Inflammatory macrophage (primary cell): ENCODE measurements at places on chromosomes 1 and 21.

GRCh38 chr1:47161298-47162040 lies 24.2 kb downstream of the CYP4A22 start:
- no peak for DNase-seq

GRCh38 chr1:27624467-27625178 lies 10.4 kb downstream of the FGR start:
- DNase-seq, result no peak

- DNase-seq, result peak; percentile 24
These were observed at the start of the genes FBXO2 and FBXO44 for GRCh38 chr1:11654137-11654938. TSS of gene FBXO2 (minus strand) at chr1:11654429. CDS start at chr1:11654340, 89 bp downstream. TSS of gene FBXO44 (plus strand) at chr1:11654877. CDS start at chr1:11655836, 959 bp downstream.

DNA sequence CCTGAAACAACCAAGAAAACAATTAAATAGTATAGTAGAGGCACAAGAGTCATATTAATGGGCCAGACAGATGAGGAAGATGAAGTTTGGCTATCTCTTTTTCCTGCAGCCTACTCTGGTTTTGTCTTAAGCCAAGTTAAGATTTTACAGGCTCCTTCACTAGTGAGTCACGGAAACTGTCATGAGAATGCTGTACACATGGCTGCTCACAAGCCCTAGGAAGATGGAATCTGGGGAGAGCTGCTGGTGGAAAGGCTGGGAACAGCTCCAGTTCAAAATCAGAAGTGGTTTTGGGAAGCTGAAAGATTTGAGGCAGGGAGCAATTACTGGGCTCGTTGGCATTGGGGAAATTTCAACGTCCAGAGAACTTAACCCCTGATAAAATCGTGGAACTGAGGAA lies 46.4 kb upstream of the S1PR1 start:
- no peak for DNase-seq

DNA sequence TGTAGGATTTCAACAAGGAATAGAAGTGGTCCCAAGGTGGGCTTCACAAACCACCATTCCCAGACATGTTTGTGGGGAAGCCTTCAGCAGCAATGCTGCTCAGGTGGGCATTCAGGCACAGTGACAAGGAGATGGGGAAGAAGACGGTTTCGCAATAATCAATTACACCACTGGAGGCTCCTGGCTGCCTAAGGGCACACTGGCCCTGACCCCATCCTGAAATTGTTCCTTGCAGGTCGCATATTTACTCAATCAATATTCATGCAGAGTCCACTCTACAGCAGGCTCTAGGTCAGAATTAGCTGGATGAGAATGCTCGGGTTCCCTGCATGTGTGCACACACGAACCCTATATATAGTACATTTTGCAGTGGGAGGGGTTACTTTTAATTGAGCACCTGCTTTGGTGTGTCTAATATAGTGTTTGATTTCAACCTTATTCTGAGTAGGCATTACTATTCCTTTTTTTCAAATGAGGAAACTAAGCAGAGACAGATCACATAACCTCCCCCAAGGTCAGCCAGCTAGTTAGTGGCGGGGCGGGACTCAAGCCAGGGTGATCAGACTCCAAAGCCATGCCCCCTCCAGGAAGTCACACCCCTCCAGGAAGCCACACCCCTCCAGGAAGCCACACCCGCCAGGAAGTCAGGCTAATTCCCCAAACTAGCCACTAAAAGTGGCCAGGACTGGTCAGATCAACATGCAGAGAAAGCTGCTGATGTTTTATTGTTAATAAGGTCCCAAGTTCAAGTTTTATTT lies 106.5 kb downstream of the HLCS start:
- peak; percentile 93 for DNase-seq

DNA sequence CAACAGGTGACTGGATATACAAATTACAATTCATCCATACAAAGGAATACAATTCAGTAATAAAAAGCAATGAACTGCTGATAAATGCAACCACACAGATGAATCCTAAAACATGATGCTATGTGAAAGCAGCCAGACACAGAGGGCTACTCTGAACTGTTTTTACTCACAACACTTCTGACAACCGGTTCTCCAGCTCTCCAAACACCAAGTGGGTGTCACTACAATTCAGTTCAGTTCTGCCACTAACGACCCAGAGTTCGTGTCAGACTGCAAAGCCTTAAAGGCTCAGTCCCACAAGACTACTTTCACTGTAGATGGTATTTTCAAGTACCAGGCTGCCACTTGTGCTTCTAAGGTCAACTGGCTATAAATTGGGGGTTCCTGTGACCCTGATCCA lies 119.4 kb downstream of the SLC16A1 start:
- DNase-seq, result no peak

DNA sequence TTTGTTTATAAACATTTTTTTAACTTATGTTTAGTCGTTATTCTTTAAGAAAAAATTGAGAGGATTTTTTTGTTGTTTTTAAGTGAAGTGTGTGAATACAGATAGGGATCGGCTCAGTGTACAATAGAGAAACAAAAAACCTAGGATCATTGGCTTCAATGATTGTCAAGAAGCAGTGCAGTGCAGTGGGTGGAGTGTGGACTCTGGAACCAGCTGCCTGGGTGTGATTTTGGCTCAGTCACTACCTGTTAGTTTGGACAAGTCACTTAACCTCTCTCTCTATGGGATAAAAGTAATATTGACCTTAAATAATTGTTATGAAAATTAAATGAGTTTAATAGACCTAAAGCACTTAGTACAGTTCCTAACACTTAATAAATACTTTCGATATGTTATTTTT lies 41.3 kb downstream of the SCCPDH start:
- DNase-seq, result no peak

DNA sequence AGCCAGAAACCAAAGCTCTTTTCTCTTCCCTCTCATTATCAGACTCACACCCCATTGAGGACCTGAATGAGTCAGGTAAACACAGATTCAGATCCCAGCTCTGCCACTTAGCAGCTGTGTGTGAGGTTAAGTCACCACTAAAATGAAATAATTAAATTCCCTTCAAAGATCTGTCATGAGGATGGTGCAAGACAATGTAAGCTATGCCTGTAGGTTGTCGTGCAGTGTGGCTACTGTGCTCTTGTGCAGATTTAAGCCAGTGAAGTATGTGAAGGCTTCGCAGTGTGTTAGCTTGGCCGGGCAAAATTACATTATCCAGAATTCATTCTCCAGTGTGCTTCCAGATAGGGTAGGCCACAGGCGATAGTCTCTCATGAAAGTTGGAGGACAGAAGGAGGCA lies 13.6 kb downstream of the UBL4B start:
- DNase-seq, result no peak

GRCh38 chr1:11364170-11364569 lies 91.2 kb downstream of the UBIAD1 start:
- DNase-seq, result peak; percentile 27

DNA sequence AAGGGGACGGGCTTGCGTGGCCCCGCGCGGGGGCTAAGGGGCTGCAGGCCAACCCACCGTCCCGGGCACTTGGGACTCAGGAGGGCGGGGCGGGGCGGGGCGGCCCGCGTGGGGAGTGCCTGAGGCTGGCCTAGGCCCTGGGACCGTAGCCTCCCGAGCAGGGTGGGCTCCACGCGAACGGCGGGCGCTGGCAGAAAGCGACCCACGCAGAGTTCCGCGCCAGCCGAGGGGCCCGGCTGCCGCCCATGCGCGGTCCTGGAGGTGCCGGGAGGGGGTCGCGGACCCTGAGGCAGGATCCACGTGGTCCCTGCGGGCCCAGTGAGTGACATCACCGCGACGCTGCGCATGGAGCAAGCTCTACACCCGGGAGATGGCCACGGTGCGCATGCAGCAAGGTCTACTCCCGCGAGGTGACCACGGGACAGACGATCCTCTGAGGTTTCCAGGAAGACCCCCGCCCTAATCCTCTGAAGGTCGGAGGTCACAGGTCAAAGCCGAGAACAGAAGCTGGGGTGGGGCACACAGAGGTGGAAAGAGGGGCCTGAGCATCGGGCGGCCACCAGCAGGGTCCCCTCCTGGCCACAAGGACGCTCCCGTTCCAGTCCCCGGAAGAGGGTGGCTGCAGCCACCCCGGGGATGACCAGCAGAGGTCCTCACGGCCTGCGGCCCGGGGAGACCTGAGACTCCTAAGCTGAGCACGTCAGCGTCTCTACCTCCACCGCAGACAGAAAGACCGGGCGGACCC lies 13.5 kb upstream of the SLC19A1 start:
- DNase-seq, result peak; percentile 73

GRCh38 chr1:178456472-178456871 lies 40.3 kb downstream of the CLEC20A start:
- no peak for DNase-seq

- peak; percentile 34 for DNase-seq
These were observed 14.4 kb downstream of the SLC5A9 start for GRCh38 chr1:48236716-48237470.

DNA sequence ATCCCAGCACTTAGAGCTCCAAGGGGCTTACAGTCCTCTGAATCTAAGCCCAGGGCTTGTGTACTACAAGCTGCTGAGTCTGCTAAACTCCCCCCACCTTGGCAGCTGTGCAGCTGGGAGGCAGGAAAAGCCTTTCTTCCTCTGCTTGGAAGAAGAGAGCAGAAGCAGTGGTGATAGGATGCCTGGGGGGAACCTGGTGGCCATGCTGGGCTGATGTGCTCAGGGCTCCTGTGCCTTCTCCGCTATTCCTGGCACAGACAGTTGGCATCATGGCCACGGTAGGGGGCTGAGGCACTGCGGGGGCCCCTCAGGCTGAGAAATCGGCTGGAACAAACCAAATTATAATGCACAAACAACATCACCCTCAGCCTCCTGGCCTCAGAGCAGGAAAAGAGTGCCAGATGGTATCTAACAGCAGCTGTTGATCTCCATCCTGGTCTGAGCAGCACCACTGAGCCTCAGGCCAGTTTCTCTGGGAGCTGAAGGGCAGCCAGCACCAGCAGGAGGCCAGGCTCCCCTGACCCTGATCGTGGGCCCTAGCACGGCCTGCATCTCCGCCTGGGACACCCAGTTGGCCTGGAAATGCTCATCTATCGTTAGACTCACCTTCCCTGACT lies 35.8 kb downstream of the ECE1 start:
- DNase-seq, result no peak

DNA sequence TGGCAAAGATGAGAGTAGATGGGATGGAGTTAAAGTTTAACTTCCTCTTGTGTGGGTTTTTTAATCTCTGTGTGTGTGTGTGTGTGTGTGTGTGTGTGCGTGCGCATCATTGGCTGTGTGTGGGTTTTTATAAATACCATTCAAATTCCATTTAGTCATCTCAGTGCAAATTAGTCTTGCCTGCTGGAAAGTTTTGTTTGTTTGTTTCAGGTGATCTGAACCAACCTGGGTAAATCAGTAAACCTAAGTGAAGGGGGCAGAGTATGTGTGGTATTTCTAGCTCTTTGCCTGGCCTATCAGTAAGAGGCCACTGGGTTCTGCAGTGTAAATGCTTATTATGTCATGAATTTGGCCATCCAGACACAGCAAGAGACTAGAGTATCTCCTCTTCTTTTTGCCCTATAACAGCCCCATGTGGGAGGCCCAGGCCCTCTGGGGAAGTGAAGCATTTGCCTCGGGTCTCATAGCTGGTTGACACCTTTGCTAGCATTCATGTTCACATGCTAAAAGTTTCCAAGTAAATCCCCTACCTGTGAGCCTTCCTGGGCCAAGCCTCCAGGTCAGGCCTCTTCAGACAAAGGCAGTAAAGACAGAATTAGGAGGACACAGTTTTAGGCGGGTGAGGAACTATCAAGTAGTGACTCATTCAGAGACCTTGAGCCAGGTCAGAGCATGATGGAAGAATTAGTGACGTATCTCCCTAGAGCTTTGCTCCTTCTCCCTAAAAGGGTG lies 14.7 kb downstream of the INTS3 start:
- peak; percentile 65 for DNase-seq

DNA sequence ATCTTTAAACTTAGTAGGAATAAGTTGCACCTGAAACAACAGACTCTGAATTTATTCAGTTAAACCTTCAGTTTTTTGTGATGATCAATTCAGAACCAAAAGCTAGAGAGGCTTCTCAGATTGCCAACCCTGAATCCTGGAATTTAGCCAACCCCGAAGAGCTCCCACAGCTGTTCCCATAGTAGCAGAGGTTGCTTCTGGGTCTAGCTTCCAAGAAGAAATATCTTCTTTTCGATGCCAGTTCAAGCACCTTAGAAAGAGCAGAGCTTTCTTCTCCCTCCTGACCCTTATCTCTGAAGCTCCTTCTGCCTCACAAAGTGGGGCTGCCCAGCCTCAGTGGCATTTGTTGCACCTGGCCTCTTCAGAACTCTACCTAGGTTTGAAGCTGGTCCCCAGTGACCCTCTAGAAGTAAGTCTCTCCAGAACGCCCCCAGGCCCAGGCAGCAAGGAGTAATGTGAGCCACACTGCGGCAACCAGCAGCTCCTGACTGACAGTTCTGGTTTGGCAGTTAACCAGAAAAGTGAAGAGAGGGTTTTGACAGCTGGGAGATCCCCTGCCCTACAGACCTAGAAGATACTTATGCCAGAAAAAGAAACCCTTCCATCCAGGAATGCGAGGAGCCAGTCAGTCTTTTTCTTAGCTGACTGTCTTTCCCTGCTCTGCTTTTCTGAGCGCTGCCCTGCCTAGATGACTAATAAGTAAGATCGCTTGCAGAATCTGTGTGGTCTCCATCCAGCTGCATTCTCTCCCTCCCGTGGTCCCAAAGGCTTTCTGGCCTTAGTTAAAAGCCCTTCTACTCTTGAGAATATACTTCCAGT lies 165.9 kb downstream of the ADGRL4 start:
- no peak for DNase-seq

DNA sequence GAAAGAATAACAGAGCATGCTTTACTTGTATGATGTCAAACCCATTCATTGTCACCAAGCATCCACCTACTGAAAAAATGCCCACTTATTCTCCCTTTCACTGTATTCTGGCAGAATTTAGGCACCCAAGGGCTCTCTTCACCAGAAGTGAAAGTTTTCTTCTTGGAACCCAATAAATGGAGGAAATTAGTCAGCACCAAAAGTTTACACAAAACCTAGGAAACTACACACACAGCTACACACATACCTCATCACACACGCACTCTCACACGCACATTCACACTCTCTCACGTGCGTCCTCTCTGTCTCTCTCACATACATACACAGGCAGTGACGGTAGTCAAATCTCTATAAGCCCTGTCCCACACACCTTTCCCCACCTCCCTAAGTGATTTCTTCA lies 37.6 kb downstream of the MCOLN2 start:
- DNase-seq, result no peak

DNA sequence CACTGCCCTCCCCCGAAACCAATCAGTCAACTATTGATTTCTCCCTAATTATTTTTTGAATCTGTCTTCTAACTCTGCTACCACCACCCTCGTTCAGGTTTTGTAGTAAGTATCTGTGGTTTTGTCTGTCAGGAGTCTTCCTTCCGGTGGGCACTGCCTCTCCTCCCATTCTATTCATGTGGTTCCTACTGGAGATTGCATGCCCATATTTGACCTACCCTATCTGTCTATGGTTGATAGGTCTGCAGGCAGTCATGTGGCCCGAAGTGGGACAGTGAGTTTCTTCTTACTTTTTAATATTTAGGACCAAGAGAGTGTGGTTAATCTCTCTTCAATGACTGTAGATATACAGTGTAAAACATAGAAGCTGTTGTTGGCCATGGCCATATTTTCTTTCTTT lies 17.8 kb upstream of the MAST2 start:
- peak; percentile 16 for DNase-seq

DNA sequence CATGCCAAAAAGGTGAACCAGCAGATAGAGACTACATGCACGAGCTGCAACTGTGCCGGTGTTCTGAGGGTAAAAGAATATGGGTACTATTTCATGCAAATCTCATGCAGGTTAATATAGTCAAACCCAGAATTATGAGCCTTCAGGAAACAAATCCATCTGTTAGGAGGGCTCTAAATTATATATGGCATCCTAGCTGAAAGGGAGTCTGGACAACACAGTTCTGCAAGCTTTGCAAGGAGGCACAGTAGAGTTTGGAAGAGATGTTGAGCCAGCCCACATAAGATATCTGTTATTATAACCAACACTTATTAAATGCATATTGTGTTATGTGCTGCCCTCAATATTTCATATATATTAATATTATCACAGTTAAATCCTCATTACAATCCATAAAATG lies 50.5 kb upstream of the PALMD start:
- DNase-seq, result no peak
